Natural killer cell (primary cell): ENCODE measurements at places on chromosomes 2 and 18. TPM values are rescaled to one million over a fixed set of nuclear protein-coding genes. Genes with fewer than 3 reads are reported as not detected.

- no peak for DNase-seq
Observed at GRCh38 chr2:73295751-73296400, 2.5 kb upstream of the EGR4 start.

DNA sequence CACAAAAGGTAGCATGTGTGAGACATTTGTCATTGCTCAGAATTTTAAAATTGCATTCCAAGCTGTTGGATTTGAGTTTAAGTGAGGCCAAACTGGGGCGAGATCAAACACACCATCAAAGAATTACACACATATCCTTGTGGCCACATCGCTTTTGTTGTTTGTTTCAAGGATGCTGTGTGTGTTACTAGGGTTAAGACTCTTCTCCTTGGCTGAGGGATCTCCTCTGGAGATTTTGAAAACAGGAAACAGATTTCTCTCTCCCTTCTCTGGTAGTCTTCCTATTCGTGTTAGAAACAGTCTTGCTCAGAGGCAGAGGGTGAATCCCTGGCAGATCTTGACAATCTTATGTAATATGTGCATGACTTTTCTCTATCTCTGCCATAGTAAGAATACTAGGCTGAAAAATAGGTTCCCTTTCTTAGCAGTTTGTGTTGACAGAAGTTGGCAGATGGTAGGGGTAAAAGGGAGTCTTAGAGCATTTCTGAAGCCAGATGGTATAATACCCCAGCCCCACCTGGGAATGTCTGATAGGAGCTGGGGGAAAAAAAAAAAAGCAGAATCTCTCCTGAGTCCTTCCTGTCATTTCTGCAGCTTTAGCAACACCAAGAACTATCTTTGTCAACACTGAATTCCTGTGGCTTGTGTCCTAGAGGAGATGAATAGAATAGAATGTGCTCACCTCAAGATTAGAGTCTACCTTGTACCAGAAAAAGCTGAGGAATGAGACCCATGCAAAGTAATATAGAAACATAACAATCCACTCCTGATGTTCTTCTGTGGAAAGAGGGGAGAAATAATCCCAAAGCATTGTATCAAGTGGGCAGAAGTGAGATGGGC lies 101.8 kb downstream of the XRCC5 start:
- DNase-seq: no peak

GRCh38 chr2:54479424-54479823 lies 23.3 kb downstream of the SPTBN1 start:
- no peak for DNase-seq

DNA sequence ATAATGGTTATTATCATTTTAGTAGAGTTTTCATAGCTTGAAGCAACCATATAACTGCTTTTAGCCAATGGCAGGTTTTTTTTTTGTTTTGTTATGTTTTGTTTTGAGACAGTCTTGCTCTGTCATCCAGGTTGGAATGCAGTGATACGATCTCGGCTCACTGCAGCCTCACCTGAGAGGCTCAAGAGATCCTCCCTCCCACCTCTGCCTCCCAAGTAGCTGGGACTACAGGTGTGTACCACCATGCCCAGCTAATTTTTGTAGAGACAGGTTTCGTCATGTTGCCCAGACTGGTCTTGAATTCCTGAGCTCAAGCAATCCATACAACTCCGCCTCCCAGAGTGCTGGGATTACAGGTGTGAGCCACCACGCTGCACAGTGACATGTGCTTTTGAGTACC lies 117.5 kb upstream of the GAREM1 start:
- no peak for DNase-seq

DNA sequence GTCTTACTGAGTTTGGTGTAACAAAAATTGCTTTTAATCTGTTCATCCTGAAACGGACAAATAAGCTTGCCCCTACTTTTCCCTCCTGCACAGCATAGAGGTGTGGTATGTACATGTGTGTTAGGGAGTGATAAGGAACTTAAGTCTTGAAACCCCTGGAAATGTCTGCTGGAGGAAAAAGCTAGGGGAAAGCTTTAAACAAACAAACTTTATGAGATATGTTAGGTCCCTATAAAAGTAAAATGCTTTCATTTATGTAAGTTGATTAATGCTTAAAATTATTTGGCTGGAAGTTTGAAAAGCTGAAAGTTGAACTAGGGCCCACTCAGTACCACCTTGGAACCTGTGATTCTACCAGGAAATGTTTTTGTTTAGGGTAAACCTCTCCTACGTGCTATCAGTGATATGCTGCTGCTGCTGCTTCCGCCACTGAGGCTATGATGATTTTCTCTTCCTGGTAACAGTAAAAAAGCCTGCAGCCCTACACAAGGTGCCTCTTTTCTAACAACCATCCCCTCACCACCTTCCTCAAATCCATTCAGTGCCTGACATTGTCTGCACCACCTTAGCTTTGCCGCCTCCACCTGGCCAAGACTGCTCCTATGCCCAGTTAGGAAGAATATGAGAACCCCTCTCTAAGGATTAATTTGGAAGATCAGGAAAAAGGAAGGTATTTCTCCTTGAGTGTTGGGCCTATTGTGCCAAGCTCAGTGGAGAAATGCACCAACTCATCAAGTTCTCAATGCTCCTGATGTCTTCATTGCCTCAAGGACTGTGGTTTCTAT lies 2.5 kb upstream of the YES1 start:
- peak; percentile 26 for DNase-seq

Gene FKBP1B
- total RNA-seq: 3.3 TPM

- no peak for DNase-seq
Observed at GRCh38 chr2:207254591-207255464, 89.1 kb upstream of the KLF7 start.

Gene ERBB4
- total RNA-seq: 0.08 TPM

Gene ABCG5
- total RNA-seq: not detected
